ENCODE measurements at places on chromosomes 7 and 10. TPM values are rescaled to one million over a fixed set of nuclear protein-coding genes. Genes with fewer than 3 reads are reported as not detected.
A peak's percentile ranks its signal among the peaks of the same experiment; 100 is the strongest.

The SLC18A3 gene
- total RNA-seq, result not detected

The ASAH2 gene
- total RNA-seq, result 5.4 TPM

GRCh38 chr10:37479469-37479868 is 354.1 kb downstream of the ANKRD30A start:
- H3K27me3 ChIP-seq, result no peaks in the 10 kb centered on the region
- H3K4me3 ChIP-seq, result no peak overlapping the region
- no peak overlapping the region for H3K27ac ChIP-seq
- H3K36me3 ChIP-seq, result no peaks in the 10 kb centered on the region
- no peak for DNase-seq

- H3K36me3 ChIP-seq, result no peaks in the 10 kb centered on the region
- H3K27ac ChIP-seq, result no peak overlapping the region
- DNase-seq, result no peak
- H3K4me3 ChIP-seq, result no peak overlapping the region
- H3K27me3 ChIP-seq, result no peaks in the 10 kb centered on the region
- H3K4me1 ChIP-seq, result no peaks in the 10 kb centered on the region
These were observed 195.0 kb downstream of the HGF start for GRCh38 chr7:81574723-81575326.

The PRPF18 gene
- total RNA-seq, result 24.8 TPM

- no peaks in the 10 kb centered on the region for H3K4me1 ChIP-seq
- H3K4me3 ChIP-seq, result no peak overlapping the region
- no peak overlapping the region for H3K27ac ChIP-seq
- DNase-seq, result no peak
- no peaks in the 10 kb centered on the region for H3K36me3 ChIP-seq
These were observed 10.5 kb upstream of the PAX4 start for GRCh38 chr7:127628445-127628844.

- H3K4me1 ChIP-seq, result no peaks in the 10 kb centered on the region
- no peaks in the 10 kb centered on the region for H3K27me3 ChIP-seq
- no peak overlapping the region for H3K4me3 ChIP-seq
- no peak for DNase-seq
- no peak overlapping the region for H3K27ac ChIP-seq
- peaks cover 21% of the 10 kb centered on the region for H3K36me3 ChIP-seq
These were observed 24.7 kb downstream of the RRP12 start for GRCh38 chr10:97376413-97376812.

The NOC3L gene
- total RNA-seq, result 47.7 TPM

DNA sequence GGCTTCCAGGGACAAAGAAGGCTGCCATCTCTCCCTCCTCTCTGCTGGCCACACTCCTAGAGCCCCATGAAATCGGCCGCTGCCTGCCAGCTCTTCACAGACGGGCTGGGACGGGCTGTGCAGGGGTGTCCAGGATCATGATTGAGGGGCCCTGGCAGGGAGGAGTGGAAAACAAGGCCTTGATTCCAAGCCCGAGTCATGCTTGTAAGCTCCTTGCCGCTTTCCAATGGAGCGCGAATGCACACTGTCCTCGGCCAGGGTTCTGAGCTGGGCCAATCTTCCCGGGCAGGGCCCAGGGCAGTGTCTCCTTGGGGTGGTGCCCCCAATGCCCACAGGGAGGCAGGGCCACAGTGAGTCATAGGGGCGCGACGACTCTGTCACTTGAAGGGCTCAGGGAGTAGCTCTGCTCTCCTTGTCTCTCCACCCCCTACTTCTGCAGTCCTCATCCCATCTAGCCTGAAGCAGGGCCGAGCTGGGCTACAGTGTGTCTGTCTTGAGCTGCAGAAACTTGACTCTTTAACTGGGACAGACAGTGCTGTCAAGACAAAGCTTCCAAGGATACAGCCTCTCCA is 186.2 kb upstream of the SVIL start:
- no peak overlapping the region for H3K27ac ChIP-seq
- no peak for DNase-seq
- H3K4me3 ChIP-seq, result no peak overlapping the region
- H3K4me1 ChIP-seq, result no peaks in the 10 kb centered on the region
- H3K27me3 ChIP-seq, result peaks cover 6% of the 10 kb centered on the region
- H3K36me3 ChIP-seq, result peaks cover 1% of the 10 kb centered on the region

The SLC39A12 gene
- total RNA-seq, result not detected

The CTNNA3 gene
- not detected for total RNA-seq

- peaks cover 5% of the 10 kb centered on the region for H3K36me3 ChIP-seq
- DNase-seq, result no peak
- no peak overlapping the region for H3K4me3 ChIP-seq
- no peak overlapping the region for H3K27ac ChIP-seq
- peaks cover 19% of the 10 kb centered on the region for H3K4me1 ChIP-seq
These were observed 246.8 kb downstream of the RNLS start for GRCh38 chr10:88336334-88336733.

DNA sequence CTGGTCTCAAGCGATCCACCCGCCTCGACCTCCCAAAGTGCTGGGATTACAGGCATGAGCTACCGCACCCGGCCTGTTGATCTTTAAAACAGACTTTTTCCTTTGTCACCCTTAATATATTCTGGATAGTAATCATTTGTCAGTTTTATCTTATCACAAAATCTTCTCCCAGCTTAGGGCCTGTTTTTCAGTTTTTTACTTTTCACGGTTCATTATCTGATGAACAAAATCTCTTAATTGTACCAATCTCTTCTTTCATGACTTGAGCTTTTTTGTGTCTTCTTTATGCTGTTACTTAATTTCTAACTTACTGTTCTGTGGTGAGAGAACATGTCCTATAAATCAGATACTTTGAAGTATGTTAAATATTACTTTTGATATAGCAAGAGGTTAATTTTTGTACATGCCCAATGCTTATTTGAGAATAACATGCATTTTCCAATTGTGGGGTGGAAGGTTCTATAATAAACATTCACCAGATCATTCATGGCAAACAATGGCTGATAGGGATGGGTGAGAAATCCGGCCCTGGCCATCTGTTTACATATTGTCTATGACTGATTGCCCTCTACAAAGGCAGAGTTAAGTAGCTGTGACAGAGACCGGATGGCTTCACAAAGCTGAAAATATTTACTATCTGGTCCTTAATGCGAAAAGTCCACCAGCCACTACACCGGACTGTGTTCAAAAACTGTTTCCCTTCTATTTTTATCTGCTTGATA is 5.3 kb downstream of the PAPOLB start:
- peaks cover 5% of the 10 kb centered on the region for H3K4me1 ChIP-seq
- peaks cover 21% of the 10 kb centered on the region for H3K27me3 ChIP-seq
- no peak for DNase-seq
- no peaks in the 10 kb centered on the region for H3K36me3 ChIP-seq
- H3K27ac ChIP-seq, result no peak overlapping the region

The SLC18A2 gene
- not detected for total RNA-seq

- no peaks in the 10 kb centered on the region for H3K4me1 ChIP-seq
- no peak overlapping the region for H3K27ac ChIP-seq
- peaks cover 8% of the 10 kb centered on the region for H3K27me3 ChIP-seq
- no peak for DNase-seq
- no peak overlapping the region for H3K4me3 ChIP-seq
- H3K36me3 ChIP-seq, result no peaks in the 10 kb centered on the region
These were observed 500.8 kb downstream of the PLXNA4 start for GRCh38 chr7:132075515-132075914.

The GDF2 gene
- not detected for total RNA-seq

The HOGA1 gene
- not detected for total RNA-seq

DNA sequence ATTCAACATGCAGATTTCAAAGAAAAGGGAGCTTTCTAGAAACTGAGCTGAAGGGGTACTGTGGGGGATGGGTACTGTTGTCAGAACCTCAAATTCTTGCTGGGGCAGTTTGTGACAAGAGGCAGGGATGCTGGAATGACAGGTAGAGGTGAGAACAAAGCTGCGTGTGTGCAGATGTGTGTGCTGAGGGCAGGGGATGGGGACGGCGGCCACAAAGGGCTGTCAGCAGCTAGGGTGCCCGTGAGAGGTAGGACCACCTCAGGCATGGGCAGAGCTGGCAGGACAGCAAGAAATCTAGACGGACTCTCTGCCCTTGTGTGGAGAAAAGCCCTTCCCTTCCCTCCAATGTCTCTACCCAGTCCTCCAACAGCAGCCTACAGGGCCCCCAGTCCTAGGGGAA is 14.4 kb upstream of the BAZ1B start:
- no peaks in the 10 kb centered on the region for H3K27me3 ChIP-seq
- no peak overlapping the region for H3K4me3 ChIP-seq
- H3K4me1 ChIP-seq, result no peaks in the 10 kb centered on the region
- no peak overlapping the region for H3K27ac ChIP-seq

DNA sequence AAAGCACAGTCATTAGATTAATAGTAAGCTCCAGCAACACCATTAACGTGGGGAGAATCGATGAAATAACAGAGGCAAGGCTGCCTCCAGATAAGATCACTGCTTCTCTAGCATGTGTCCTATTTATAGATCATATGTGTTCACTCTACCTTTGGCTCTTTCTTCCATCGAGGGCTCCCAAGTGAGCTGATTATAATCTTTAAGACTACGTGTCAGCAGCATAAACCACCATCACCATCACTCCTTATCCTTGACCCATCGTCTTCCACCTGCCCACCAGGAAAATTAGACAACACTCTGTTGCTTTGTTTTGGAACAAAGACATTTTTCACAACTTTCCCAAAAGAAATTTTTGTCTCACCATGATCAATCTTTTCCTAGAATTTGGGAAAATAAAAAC is 71.2 kb upstream of the CARD11 start:
- no peak for DNase-seq
- peaks cover 32% of the 10 kb centered on the region for H3K36me3 ChIP-seq
- H3K4me1 ChIP-seq, result peaks cover 76% of the 10 kb centered on the region
- H3K27ac ChIP-seq, result peak overlapping the region; percentile 35
- peaks cover 5% of the 10 kb centered on the region for H3K27me3 ChIP-seq
- no peak overlapping the region for H3K4me3 ChIP-seq

GRCh38 chr7:157843336-157844140 is 506.7 kb downstream of the DNAJB6 start:
- H3K36me3 ChIP-seq, result no peaks in the 10 kb centered on the region
- DNase-seq, result no peak
- no peak overlapping the region for H3K27ac ChIP-seq

The LAMB4 gene
- total RNA-seq, result not detected

- H3K27ac ChIP-seq, result no peak overlapping the region
- H3K27me3 ChIP-seq, result peaks cover 17% of the 10 kb centered on the region
- H3K4me1 ChIP-seq, result no peaks in the 10 kb centered on the region
- no peak for DNase-seq
- H3K36me3 ChIP-seq, result no peaks in the 10 kb centered on the region
These were observed 17.8 kb downstream of the KCP start for GRCh38 chr7:128892521-128893250.

DNA sequence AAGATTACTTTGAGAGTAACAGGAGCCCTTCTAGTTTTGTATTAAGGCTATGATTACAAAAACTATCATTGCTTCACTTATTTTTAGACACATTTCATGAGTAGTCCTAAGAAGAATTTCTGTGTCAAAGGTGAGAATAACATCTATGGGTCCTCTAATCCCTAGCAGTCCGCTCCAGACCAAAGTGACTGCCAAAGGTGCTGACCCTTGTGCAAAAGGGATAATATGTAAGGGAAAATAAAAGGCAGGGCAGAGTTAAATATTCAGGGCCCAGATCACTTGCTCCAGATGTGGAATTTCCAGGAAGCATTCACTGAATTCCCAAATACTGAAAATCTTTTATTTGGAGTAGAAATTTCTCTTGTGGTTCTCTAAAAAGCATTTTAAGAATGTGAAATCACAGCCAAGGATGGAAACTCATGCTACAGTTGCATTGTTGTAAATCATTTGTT is 29.3 kb downstream of the RHOBTB1 start:
- H3K27me3 ChIP-seq, result peaks cover 25% of the 10 kb centered on the region
- H3K27ac ChIP-seq, result no peak overlapping the region
- peaks cover 13% of the 10 kb centered on the region for H3K4me1 ChIP-seq
- DNase-seq, result no peak

- H3K27me3 ChIP-seq, result peaks cover 12% of the 10 kb centered on the region
- H3K4me1 ChIP-seq, result no peaks in the 10 kb centered on the region
These were observed 21.0 kb upstream of the ASB15 start for GRCh38 chr7:123580406-123581161.

- no peak overlapping the region for H3K27ac ChIP-seq
- H3K4me3 ChIP-seq, result no peak overlapping the region
- DNase-seq, result no peak
- no peaks in the 10 kb centered on the region for H3K36me3 ChIP-seq
- no peaks in the 10 kb centered on the region for H3K4me1 ChIP-seq
- no peaks in the 10 kb centered on the region for H3K27me3 ChIP-seq
These were observed 40.3 kb downstream of the TSPAN15 start for GRCh38 chr10:69491611-69492010.

DNA sequence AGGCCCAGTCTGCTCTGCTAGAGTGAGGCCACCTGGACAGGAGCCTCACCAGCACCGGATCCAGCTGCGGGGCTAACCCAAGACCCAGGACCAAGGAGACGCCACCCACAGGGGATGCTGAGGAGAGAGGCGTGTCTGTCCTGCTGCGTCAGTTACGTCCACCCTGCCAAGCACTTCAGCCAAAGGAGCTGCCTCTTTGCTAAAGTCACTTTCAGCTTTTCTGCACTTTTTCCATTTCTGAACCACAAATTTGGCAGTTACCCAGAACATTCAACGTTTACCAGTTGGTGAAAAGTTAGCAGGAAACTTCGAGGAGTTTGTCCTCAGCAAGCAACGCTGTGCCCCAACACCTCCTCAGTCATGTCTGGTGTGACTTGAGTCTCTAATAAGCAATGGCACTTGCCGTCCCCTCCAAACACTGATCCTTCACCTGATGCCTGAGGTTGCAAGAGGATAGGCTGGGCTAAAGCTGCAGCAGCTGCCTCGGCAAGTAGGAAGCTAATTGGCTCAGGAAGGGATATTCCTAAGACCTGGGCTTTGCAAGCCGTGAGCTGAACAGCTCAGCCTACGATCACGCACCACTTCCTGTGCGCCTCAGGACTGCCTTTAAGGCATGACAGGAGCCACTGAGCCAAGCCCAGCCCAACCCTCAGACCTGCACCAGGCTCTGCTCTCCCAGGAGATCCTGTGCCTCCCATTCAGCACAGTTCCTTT is 40.1 kb downstream of the KCNH2 start:
- H3K4me3 ChIP-seq, result no peak overlapping the region
- peaks cover 11% of the 10 kb centered on the region for H3K4me1 ChIP-seq
- H3K27me3 ChIP-seq, result peaks cover 6% of the 10 kb centered on the region
- H3K27ac ChIP-seq, result no peak overlapping the region
- no peak for DNase-seq
- H3K36me3 ChIP-seq, result no peaks in the 10 kb centered on the region

- H3K27me3 ChIP-seq, result peaks cover 3% of the 10 kb centered on the region
- H3K4me3 ChIP-seq, result no peak overlapping the region
- H3K4me1 ChIP-seq, result peaks cover 42% of the 10 kb centered on the region
- no peak overlapping the region for H3K27ac ChIP-seq
These were observed 155.6 kb downstream of the TAX1BP1 start for GRCh38 chr7:27895551-27895950.

The KMT2C gene
- 59.5 TPM for total RNA-seq

DNA sequence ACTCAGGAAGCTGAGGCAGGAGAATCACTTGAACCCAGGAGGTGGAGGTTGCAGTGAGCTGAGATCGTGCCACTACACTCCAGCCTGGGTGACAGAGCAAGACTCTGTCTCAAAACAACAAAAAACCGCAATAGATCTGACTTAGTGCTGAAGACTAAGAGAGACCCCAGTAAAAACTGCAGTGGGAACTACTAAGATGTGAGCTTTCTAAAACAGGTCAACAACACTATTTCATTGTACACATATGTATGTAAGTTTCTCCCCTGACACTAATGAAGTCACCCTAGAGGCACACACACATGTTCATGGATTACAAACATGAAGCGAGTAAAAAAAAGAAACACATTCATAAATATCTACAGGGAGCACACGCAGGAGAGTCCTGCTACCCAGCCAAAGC is 68.3 kb downstream of the PDE1C start:
- no peak for DNase-seq
- no peaks in the 10 kb centered on the region for H3K4me1 ChIP-seq
- H3K4me3 ChIP-seq, result no peak overlapping the region
- no peak overlapping the region for H3K27ac ChIP-seq
- H3K36me3 ChIP-seq, result no peaks in the 10 kb centered on the region

The CTAGE8 gene
- 1.3 TPM for total RNA-seq

The SLC12A9 gene
- 46.0 TPM for total RNA-seq

The PTF1A gene
- total RNA-seq, result not detected

All from activated T-helper 1 cell treated with anti-CD3 and anti-CD28 coated beads, Interleukin-12 subunit alpha, Interleukin-12 subunit beta, Interleukin-2, Interleukin-4 antibody, amounts not matched to agents 30 ng/mL and 10 ng/mL and 1 ng/mL, durations not matched to agents 14 hours and 24 hours and 36 hours (primary cell).